ENCODE measurements at places on chromosomes 3 and 15. TPM values are rescaled to one million over a fixed set of nuclear protein-coding genes. Genes with fewer than 3 reads are reported as not detected.

Gene PDIA3
- 317 TPM for total RNA-seq

DNA sequence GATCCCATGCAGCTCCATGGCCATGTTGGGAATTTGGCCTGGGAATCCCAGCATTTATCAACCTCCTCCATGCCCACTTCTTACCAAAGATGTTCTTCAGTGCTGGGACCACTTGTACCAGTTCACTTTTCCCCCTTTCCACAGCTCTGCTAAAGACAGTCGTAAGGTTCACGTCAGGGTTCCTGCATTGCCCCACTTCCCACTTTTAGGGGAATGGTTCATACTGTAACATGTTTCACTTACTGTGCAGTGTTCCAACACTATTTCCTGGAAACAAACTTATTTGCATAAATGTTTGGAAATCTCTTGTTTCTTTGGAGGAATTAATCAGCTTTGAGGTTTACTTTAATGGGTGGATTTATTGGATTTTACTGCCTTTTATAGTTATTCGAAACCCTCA is 17.0 kb downstream of the APH1B start:
- DNase-seq, result no peak

Gene IGSF10
- 0.07 TPM for total RNA-seq

GRCh38 chr3:152278756-152279427 is 10.2 kb downstream of the MBNL1 start:
- no peak for DNase-seq

DNA sequence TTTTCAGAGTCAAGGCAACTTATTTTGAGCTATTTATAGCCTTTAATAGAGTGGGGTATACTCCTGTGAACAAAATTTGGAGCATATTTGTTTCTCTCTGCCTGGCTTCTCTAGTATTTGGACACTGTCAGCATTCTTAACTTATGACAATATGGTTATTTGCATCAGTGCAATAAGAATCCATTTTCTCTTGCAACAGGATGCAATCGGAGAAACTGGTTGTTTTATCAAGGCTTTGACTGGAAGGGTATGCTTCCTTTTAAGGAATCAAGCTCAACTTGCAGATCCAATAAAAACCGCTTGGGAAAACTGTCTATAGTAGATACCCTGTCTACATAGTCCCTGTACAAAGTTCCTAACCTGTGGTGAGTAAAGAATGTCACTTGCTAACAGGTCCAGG is 106.7 kb downstream of the DPH6 start:
- DNase-seq, result peak; percentile 72

Measured in G401 (cell line).